H1 (cell line): ENCODE measurements at places on chromosomes 3 and 15. TPM values are rescaled to one million over a fixed set of nuclear protein-coding genes. Genes with fewer than 3 reads are reported as not detected.

DNA sequence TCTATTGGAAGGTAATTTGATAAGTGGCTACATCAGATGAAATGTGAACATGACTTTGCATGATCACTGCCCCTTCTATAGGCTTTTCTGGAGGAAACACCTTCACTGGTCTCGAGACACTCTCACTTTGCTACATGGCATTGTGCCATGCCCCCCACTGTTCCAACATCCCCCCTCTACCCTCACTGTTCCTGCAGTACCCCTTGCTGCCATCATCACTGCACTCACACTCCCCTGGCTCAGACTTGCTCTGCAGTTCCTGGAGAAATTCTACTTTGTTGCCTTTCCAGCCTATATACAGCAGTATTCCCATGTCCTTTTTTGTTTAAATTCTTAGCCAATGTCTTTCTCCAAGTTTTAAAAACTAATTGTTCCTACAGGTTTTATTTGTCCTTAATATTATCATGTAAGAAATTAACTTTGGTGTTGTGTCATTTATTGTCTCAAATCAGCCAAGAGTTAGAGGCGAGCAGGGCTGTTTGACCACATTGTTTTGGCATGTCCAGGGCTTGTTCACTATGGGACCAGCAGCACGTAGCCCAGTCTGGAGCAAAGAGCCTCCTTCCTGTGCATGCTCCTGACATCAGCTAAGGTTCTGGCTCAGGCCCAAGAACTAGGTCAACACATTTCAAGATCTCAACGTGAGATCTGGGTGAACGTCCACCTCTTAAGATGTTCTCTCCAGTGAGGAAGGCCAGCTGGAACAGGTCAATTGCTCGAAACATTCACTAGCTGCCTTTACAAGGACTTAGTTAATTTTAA, 246.4 kb downstream of the SLC9A9 start:
- H3K36me3 ChIP-seq, result no peaks in the 10 kb centered on the region
- DNase-seq, result no peak
- H3K4me3 ChIP-seq, result no peak overlapping the region
- H3K4me1 ChIP-seq, result peaks cover 5% of the 10 kb centered on the region
- no peak overlapping the region for H3K27ac ChIP-seq

Gene PLXNA1
- polyA plus RNA-seq, result 54.9 and 81.4 TPM in 2 replicates

Gene GUCA1C
- not detected in 2 replicates for polyA plus RNA-seq

- DNase-seq, result no peak
- H3K4me3 ChIP-seq, result no peak overlapping the region
- H3K4me1 ChIP-seq, result peaks cover 8% of the 10 kb centered on the region
- H3K36me3 ChIP-seq, result no peaks in the 10 kb centered on the region
Observed at GRCh38 chr3:62708638-62709373, 166.4 kb downstream of the CADPS start.

Gene PLA1A
- polyA plus RNA-seq, result not detected in 2 replicates

DNA sequence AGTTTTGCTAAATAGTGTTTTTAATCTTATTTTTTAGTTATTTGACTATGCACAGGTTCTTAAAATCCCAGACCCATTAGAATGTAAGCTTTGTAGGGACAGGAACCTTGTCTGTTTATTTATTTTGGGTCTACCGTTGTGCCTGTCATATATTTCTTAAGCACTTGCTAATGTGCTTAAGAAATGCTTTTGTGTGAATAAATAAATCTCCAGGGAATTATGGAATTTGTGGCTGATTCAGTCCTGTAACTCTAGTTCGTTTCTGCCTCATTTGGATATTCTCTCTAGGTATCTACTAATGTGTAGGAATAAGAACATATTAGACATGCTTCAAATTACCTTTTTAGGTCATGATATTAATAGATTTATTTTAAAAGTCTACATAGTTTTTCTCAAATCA, 161.6 kb downstream of the LPP start:
- no peaks in the 10 kb centered on the region for H3K4me1 ChIP-seq
- H3K4me3 ChIP-seq, result no peak overlapping the region
- DNase-seq, result no peak
- no peak overlapping the region for H3K27ac ChIP-seq
- no peaks in the 10 kb centered on the region for H3K27me3 ChIP-seq

Gene TAGLN3
- polyA plus RNA-seq, result 6.3 and 6.9 TPM in 2 replicates

DNA sequence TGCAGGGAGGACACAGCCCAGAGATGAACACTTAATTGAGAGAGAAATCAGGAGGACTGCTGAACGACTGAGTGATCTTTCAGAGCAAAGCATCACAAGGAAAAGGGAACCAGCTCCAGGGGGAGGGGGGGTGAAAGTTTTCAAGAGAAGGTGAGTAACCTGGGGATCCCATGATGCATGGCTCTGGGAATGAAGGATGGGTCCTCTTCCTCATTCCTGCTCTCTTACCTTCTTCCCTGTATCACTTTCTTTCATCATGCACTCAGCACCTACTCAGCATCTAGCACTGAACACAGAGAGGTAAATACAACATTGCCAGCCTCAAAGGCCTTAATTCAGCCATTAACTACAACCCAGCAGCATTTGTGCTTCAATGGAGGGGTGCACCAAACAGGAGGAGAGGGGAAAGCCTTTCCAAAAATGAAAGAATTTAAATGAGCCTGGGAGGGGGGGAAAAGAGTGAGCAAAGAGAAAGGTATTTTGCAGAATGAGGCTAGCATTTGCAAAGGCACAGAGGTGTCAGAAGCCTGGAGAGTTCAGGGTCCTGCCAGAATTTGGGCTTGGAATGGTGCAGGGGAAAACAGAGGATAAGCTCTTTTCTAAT, 427.4 kb downstream of the FOXP1 start:
- DNase-seq, result no peak
- H3K27me3 ChIP-seq, result 0 out of 2 replicates have a peak, but pooled peaks cover under 1% of the 10 kb centered on the region
- H3K4me3 ChIP-seq, result no peak overlapping the region
- no peaks in the 10 kb centered on the region for H3K36me3 ChIP-seq
- no peak overlapping the region for H3K27ac ChIP-seq

Gene USP8
- 11.5 and 19.9 TPM in 2 replicates for polyA plus RNA-seq

DNA sequence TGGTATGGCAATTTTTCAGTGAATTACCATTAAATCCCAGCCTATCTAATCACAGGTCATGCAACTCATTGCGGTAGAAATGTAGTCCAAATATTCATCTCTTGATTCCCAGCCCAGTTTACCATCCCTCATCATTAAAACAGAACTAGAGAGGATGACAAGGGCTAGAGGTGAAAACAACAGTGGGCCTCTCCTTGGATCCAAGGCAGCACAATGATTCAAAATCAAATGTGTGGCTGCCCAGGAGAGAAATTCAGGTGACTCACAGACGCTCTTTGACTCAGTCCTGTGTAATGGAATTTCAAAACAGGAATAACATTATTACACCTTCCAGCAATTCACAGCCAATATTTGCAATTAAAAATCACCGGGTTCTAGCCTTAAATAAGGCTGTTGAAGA, 246.5 kb downstream of the TBL1XR1 start:
- no peak overlapping the region for H3K27ac ChIP-seq
- DNase-seq, result no peak
- H3K4me1 ChIP-seq, result no peaks in the 10 kb centered on the region

Gene NR2F2
- 0.03 and 0.14 TPM in 2 replicates for polyA plus RNA-seq

- peak overlapping the region; percentile 95 for H3K4me3 ChIP-seq
- peaks cover 6% of the 10 kb centered on the region for H3K36me3 ChIP-seq
- no peak overlapping the region for H3K27ac ChIP-seq
- no peaks in the 10 kb centered on the region for H3K27me3 ChIP-seq
Observed at GRCh38 chr3:194672876-194673275, 885 bp upstream of the LSG1 start.

DNA sequence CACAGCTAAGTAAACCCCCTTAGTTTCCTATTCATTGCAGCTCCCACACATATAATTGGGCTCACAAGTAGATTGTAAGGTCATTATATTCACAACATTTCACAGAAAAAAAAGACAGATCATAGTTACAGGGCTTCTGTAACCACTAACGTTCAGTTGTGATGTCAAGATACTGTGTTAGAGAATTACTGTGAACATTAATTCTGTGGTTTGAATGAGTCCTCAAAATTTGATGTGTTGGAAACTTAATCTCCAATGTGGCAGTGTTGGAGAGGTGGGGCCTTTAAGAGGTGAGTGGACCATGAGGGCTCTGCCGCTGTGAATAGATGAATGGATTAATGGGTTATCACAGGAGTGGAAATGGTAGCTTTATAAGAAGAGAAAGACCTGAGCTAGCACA, 21.3 kb downstream of the GRK7 start:
- no peak overlapping the region for H3K27ac ChIP-seq
- no peak for DNase-seq
- H3K36me3 ChIP-seq, result no peaks in the 10 kb centered on the region
- H3K4me3 ChIP-seq, result no peak overlapping the region

Gene MESP1
- 0.23 and 0.28 TPM in 2 replicates for polyA plus RNA-seq

DNA sequence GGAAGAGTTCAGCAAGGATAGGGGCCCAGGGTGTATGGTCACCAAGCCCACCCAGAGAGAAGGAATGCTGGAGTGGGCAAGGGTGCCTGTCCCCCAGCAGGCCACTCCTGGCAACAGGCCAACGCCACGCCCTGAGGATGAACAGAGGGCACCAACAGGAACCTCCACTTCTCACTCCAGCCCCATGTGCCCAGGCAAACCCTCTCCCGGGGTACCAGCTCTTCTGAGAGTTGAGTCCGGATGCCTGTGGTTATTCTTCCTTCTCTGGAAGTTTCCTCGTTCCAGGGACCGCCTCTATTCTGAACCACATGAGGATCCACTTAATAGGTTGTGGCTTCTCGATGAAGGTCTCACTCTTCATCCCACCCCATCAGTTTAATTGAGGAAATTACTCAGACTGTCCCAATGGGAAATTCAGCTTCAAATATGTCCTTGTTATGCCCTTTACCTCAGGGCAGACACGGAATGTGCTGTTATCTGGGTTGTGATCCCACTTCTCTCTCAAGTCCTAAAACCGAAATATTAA, 114.3 kb downstream of the LIPC start:
- no peaks in the 10 kb centered on the region for H3K27me3 ChIP-seq
- H3K27ac ChIP-seq, result no peak overlapping the region

DNA sequence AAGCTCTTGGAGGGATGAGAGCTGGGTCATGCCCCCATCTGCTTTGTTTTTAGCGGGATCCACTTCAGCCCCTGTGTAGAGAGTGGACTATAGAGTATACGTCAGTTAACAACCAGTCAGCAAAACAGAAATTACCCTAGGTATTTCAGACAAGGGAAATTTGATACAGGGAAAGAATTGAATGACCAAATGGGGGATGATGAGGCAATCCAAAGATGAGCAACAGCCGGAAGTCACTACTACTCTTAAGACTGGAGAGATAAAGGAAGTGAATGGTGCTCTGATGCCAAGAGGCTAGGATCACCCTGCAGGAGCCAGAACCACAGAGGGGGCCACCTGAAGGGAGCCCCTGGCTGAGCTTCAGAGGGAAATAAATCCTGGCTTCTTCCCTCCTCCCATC, 1.7 kb upstream of the GPR62 start:
- peaks cover 9% of the 10 kb centered on the region for H3K4me1 ChIP-seq
- no peak overlapping the region for H3K4me3 ChIP-seq
- DNase-seq, result no peak
- H3K36me3 ChIP-seq, result no peaks in the 10 kb centered on the region
- peaks cover 34% of the 10 kb centered on the region for H3K27me3 ChIP-seq
- no peak overlapping the region for H3K27ac ChIP-seq

DNA sequence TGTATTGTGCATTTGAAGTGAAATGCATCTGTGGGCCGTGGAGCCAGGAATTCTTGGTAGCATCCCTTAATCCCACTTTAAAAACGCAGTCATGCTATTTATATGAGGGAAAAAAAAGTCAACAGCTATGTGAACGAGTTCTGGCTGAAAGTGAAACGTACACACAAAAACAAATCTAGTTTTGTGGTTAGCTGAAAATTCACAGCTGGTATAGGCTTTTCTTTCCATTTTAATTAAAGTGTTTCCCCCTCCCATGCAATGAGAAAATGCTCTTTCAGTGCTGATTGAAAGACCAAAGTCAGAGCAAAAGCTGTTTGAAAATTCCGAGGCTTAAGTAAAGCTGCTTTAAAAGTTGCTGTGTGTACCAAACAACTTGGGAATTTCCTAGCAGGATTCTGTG, 297.4 kb downstream of the PLCL2 start:
- H3K36me3 ChIP-seq, result no peaks in the 10 kb centered on the region
- no peak for DNase-seq
- no peak overlapping the region for H3K4me3 ChIP-seq
- H3K27ac ChIP-seq, result no peak overlapping the region
- no peaks in the 10 kb centered on the region for H3K27me3 ChIP-seq
- no peaks in the 10 kb centered on the region for H3K4me1 ChIP-seq

DNA sequence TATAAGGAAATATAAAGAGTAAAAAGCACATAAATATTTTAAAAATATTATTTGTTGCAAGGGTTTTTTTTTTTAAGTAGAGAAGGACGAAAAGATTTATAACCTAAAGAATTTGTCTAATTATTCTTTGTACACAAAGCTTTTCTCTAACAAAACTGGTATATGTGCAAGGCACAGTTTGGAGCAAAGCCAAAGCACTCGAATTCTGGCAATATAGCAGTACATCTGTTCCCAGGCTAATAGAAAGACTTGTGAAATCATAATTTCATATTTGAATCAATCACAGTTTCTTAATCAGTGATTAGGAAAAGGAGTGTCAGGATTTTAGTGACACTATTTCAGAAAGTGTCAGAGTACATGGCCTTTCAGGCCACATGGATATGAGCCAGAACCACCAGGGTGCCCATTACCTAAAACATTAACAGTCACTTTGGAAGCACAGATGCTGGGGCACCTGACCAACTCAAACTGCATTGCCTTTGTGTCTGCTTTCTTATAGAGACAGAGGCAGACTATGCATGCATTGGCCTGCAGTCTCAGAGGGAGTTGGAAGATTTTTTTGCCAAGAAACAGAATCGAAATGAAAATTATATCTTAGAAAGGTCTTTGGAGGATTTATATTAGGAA, 651.8 kb upstream of the SGO1 start:
- no peak overlapping the region for H3K27ac ChIP-seq
- no peak for DNase-seq

Gene TIMP4
- 5.1 and 6.4 TPM in 2 replicates for polyA plus RNA-seq

GRCh38 chr15:59159210-59159609, 47.4 kb upstream of the LDHAL6B start:
- H3K4me1 ChIP-seq, result no peaks in the 10 kb centered on the region; the same call in 1 of the 2 replicates
- no peaks in the 10 kb centered on the region for H3K27me3 ChIP-seq
- DNase-seq, result no peak
- H3K4me3 ChIP-seq, result no peak overlapping the region

Gene SNTN
- not detected in 2 replicates for polyA plus RNA-seq

Gene FSTL1
- polyA plus RNA-seq, result 158 and 168 TPM in 2 replicates

Gene PIGX
- polyA plus RNA-seq, result 5.0 and 7.0 TPM in 2 replicates

Gene DUOXA2
- 0.05 TPM in 1 of 2 replicates, not detected in the other for polyA plus RNA-seq

- no peaks in the 10 kb centered on the region for H3K4me1 ChIP-seq
- H3K27me3 ChIP-seq, result 0 out of 2 replicates have a peak, but pooled peaks cover 5% of the 10 kb centered on the region
- H3K27ac ChIP-seq, result no peak overlapping the region
- DNase-seq, result no peak
- H3K36me3 ChIP-seq, result no peaks in the 10 kb centered on the region; the same call in 1 of the 2 replicates
Observed at GRCh38 chr3:48651771-48652170, 10.9 kb downstream of the CELSR3 start.

Gene MYH15
- polyA plus RNA-seq, result under 0.01 TPM in 1 of 2 replicates, not detected in the other

DNA sequence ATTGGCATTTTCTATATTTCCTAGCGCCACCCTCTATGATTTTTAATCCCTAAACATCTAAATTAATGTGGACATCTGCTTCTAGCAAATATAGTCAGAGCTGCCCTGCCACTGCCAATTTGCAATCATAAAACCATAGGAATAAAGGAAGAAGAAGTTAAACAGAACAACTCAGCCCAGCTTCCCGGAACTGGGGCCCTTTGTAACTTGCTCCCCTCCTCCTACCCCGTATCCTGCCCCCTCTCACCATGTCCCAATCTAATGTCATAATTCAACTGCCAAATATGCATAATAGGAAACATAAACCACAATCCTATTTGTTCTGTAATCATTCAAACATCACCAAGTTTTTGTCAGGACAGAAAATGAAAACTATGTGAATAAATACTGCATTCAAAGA, 74.4 kb upstream of the ACP3 start:
- H3K4me3 ChIP-seq, result no peak overlapping the region
- no peaks in the 10 kb centered on the region for H3K4me1 ChIP-seq
- H3K36me3 ChIP-seq, result no peaks in the 10 kb centered on the region
- H3K27me3 ChIP-seq, result no peaks in the 10 kb centered on the region
- DNase-seq, result no peak

Gene SEMA7A
- 10.7 and 13.4 TPM in 2 replicates for polyA plus RNA-seq
